Spleen (tissue), 13 donors: ENCODE measurements at places on chromosomes 5 and 9. TPM values are rescaled to one million over a fixed set of nuclear protein-coding genes. Genes with fewer than 3 reads are reported as not detected.

DNA sequence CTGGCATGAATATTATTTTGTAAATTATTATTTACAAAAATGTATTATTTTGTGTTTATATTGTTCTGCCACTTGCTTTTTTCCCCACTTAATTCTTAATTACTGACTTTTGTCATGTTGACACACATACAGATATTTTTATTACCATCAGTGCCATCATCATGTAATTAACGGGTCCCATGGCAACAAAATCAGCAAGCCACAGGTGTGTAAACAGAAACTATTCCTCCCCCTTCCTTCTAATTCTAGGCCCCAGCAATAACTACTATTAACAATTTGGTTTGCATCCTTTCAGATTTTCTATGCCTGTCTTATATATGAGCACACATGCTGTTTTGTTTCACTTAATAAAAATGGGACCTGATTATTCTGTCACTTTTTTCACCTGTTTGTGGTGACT is 29.3 kb downstream of the CYFIP2 start:
- no peak for DNase-seq

DNA sequence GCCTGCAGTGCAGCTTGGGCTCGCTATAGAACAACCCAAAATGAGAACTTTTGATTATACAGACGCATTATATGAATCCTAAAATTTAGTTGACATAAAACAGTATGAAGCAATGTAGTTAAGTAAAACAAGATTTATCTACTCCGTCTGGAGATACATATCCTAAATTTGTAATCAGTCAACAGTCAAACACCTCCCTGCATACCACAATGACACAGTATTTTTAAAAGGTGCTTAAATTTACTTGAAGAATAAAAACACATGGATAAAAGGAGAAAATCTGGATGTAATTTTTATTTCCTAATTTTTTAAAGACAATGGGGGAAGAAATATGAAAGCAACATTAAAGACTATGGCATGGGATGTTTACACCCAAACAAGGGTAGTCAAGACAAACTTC is 70.8 kb downstream of the PTBP3 start:
- DNase-seq = no peak

- no peak for DNase-seq
Observed at GRCh38 chr9:36794461-36794860, 221.8 kb downstream of the MELK start.

- DNase-seq = peak; percentile 86
Observed at GRCh38 chr9:20620650-20621470, 1.4 kb downstream of the MLLT3 start.

DNA sequence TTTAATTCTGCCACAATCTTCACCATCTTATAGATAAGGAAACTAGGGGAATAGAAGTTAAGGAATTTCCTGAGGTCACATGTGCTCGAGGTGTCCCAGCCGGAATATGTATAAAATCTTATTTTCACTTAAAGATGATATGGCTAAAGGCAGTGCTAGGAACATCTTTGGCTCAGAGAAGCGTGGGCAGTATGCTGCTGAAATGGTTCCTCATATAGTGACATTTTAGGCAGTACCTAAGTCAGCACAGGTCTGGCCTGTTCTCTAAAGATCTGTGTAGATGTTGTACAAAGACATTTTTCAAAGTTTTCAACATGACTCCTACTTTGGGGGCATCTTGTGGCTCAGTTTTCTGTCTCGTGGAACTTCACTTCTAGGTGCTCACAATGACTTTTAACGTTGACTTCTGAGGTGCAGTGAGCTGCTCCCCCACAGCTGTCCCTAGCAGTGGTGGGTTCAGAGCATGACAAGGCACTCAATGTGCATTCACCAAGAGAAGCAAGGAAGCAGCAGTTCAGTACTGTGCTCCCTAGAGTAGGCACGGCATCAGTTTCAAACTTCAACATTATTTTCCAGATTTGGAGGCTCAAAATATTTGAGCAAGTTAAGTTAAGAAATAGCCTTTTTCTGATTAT is 40.3 kb downstream of the TNFAIP8 start:
- DNase-seq = no peak

Gene SLC23A1
- 0.89 TPM for polyA plus RNA-seq

Gene GTF2H2
- polyA plus RNA-seq = 5.8 TPM

DNA sequence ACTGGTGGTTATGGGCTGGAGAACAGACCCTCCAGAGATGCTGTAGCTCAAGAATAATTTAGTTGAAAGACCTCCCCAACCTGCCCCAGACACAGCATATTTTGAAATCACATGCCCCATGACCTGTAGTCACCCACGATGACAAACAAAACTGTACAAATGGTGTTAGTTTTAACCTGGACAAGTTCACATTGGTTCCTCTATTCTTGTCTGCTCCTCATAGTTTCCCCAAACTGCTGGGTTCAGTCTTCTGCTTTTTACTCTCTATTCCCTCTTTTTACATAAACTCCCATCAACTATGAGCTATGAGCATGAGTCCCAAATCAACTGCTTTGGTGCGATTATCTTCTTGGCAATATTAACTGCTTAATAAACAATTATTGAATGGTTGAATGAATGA is 365.3 kb upstream of the CLINT1 start:
- no peak for DNase-seq
